ENCODE measurements at places on chromosomes 5 and 9. TPM values are rescaled to one million over a fixed set of nuclear protein-coding genes. Genes with fewer than 3 reads are reported as not detected.
A peak's percentile ranks its signal among the peaks of the same experiment; 100 is the strongest.

- no peaks in the 10 kb centered on the region for H3K36me3 ChIP-seq
- peaks cover 8% of the 10 kb centered on the region for H3K4me1 ChIP-seq
- H3K4me3 ChIP-seq: no peak overlapping the region
Observed at GRCh38 chr5:112685386-112685785, 52.3 kb upstream of the APC start.

DNA sequence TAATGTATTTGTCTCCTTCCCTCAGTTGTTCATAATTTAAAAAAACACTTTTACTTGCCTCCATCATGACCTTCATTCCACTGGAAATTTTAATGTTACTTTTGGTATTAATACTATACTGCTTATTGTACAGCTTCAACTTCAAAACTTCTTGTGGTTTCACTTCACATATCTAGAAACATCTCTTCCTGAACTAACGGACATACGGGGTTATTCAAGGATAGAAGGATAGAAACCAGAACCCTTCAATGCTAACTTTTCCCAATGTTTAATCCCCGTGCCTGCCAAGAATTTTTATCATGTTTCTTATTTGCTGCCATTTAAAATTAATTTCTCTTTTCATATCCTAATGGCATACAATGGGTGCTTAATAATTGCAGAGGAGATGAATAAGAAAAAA lies 36.3 kb upstream of the SETD9 start:
- no peak overlapping the region for H3K27ac ChIP-seq
- H3K4me1 ChIP-seq: no peaks in the 10 kb centered on the region
- no peak for DNase-seq

DNA sequence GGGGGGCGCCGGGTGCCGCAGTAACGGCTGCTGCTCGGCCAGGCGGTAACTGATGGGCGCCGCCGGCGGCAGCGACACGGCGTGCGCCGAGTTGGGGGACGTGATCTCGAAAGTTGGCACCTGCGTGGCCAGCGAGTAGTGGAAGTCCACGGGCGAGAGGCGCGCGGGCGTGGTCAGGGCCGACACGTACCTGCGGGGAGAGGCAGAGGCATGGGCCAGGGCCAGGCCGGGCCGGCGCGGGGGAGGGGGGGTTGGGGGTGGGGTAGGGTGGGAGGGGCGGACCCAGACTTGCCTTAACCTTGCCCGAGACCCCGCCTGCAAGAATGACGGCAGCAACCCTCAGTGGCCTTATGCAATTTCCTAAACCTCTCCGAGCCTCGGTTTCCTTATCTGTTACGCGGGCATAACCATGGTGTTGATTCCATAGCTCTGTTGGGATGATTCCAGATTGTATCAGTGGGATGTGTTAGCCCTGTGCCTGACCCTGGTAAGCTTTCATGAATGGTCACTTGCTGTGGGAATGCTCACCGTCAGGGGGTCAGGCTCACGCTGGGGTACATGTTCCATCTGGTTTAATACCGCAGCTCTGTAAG lies 53.0 kb downstream of the PSD2 start:
- no peak overlapping the region for H3K27ac ChIP-seq
- H3K4me3 ChIP-seq: peak overlapping the region; percentile 84
- H3K4me1 ChIP-seq: peaks cover 18% of the 10 kb centered on the region
- no peak for DNase-seq
- H3K27me3 ChIP-seq: peaks cover 28% of the 10 kb centered on the region
- H3K36me3 ChIP-seq: no peaks in the 10 kb centered on the region

GRCh38 chr9:38621434-38622287 lies 1.3 kb upstream of the ANKRD18A start:
- peaks cover 10% of the 10 kb centered on the region for H3K4me1 ChIP-seq
- peak; percentile 30 for DNase-seq
- no peak overlapping the region for H3K27ac ChIP-seq
- peaks cover 5% of the 10 kb centered on the region for H3K36me3 ChIP-seq
- H3K4me3 ChIP-seq: peak overlapping the region; percentile 81
- H3K27me3 ChIP-seq: peaks cover 15% of the 10 kb centered on the region

DNA sequence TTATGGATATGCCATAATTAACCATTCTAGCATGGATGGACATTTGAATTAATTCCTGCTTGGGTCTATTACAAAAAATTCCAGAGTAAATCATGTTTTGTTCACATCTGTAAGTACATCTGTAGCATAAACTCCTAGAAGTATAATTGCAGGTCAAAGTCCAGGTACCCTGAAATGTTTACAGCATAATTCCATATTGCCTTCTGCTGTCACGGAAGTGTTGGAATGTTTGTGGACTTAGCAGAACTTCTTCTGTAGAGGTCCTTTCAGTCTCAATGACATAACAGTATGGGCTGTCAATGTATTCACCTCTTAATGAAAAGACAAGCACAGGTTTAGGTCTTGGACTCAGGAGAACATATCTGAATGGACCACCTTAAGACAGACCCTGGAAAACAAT lies 1.8 kb downstream of the FAM240B start:
- no peaks in the 10 kb centered on the region for H3K4me1 ChIP-seq
- no peaks in the 10 kb centered on the region for H3K36me3 ChIP-seq
- no peak overlapping the region for H3K4me3 ChIP-seq
- DNase-seq: no peak

Gene PCYOX1L
- total RNA-seq: 18.3 TPM

GRCh38 chr5:171961117-171961516 lies 45.3 kb downstream of the FBXW11 start:
- peaks cover 46% of the 10 kb centered on the region for H3K4me1 ChIP-seq
- no peaks in the 10 kb centered on the region for H3K27me3 ChIP-seq
- no peak for DNase-seq
- peaks cover 3% of the 10 kb centered on the region for H3K36me3 ChIP-seq
- H3K4me3 ChIP-seq: no peak overlapping the region

DNA sequence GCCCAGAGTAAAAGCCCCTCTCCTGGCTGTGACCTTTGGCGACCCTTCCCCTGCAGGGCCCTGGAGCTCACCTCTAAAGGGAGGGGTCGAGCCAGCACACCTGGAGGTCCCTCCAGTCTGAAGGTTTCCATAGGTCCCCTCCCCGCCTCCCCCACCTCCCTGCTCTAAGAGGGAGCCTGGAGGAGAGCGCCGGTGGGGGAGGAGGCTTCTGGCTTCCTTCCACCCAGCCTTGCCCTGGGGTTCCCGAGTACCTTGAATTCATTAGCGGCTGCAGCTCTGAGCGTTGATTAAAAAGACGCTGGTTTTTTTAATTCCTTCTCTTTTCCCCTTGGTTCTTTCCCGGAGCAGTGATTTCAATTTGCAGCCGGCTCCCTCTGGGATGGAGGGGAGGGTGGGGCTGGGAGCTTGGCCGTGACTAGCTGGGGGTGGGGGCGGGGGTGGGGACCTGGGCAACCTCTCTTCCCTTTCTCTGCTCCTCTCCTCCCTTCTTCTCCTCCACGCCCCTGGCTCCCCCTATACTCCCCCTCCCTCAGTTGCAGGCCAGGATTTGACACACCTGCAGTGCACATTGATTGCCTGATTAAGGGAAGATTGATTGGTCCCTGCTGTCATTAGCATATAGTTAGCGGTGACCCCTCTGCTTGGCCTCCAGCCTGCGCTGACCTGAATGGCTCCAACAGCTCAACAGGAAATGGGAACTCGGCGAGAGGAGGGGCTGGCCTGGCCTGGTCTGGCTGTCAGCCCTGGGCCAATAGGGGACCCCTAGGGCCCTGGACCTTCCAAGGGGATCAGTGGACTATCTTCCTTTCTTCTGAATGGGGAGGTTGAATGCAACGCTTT lies 67.5 kb upstream of the RAPGEF1 start:
- H3K36me3 ChIP-seq: no peaks in the 10 kb centered on the region
- no peak overlapping the region for H3K27ac ChIP-seq
- no peak overlapping the region for H3K4me3 ChIP-seq
- H3K4me1 ChIP-seq: peaks cover 6% of the 10 kb centered on the region

Gene PCDHGA5
- total RNA-seq: 2.4 TPM

GRCh38 chr5:154481584-154482381 lies 3.8 kb upstream of the HAND1 start:
- DNase-seq: no peak
- no peak overlapping the region for H3K4me3 ChIP-seq
- H3K4me1 ChIP-seq: peaks cover 30% of the 10 kb centered on the region
- H3K36me3 ChIP-seq: no peaks in the 10 kb centered on the region
- H3K27me3 ChIP-seq: peaks cover 43% of the 10 kb centered on the region

DNA sequence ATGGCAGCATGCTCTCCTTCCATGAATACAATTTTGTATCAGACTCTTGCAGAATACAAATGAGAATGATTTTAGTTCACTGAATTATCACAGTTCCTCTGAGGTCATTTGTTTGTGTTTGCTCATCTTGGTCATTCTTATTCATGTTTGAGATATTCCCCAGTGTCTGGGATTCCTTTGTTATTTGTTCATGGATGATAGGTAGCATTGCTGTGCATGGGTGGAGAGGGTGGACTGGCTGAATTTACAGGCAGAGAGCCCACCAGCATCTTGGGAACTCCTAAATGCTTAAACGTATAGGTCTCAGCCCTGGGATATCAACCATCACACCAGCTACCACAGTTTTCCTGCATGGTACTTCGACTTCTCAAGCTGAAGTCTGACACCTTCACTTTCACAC lies 459.8 kb downstream of the CCDC171 start:
- DNase-seq: no peak
- no peaks in the 10 kb centered on the region for H3K27me3 ChIP-seq
- H3K4me1 ChIP-seq: peaks cover 2% of the 10 kb centered on the region

Gene ADAMTS13
- 9.1 TPM for total RNA-seq

Gene PRDM9
- total RNA-seq: not detected
